ENCODE measurements at places on chromosomes 7 and 10.

- DNase-seq, result no peak
These were observed 10.7 kb downstream of the CUTC start for GRCh38 chr10:99742701-99743100.

GRCh38 chr10:59877191-59877671, 29.1 kb downstream of the CCDC6 start:
- DNase-seq, result no peak

- DNase-seq, result no peak
These were observed 164.8 kb downstream of the ZNF438 start for GRCh38 chr10:30866896-30867295.

GRCh38 chr7:36855330-36855729, 131.0 kb upstream of the AOAH start:
- DNase-seq, result no peak

- no peak for DNase-seq
These were observed 45.0 kb downstream of the BICC1 start for GRCh38 chr10:58557714-58558113.

DNA sequence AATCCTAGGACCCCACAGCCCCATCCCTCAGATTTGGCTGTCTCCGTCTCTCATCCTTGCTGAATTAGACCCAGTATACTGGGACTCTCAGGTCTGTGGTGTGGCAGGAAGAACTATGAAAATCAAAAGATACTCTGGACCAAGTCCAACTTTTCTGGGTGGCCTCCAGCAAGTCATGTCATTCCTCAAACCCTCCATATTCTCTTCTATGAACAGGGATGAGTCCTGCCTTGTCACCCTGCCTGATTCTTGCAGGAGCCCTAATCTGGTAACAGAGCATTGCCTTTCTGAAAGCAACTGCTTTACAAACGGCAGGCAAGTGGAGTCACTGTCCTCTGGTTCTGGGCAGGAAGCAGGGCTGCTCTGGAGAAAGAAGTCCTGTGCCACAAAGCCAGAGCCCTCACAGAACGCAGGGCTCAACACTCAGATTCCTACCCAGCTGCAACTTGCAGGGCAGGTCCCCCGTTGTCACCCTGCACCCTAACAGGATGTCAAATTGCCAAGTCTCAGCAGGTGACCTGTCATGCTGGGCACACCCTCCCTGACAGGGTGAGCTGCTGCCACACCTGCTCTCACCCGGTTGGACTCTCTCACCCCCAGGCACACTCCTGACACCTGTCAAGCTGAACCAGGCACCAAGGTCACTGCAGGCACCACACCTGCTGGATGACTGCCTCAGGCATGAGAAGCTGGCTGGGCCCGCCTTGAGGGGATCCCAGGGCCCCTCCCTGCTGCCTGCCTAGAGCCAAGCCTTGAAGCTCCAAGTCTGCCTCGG, 227.7 kb downstream of the KCNMA1 start:
- no peak for DNase-seq

GRCh38 chr7:2517678-2518507, 1.7 kb upstream of the LFNG start:
- DNase-seq, result no peak

DNA sequence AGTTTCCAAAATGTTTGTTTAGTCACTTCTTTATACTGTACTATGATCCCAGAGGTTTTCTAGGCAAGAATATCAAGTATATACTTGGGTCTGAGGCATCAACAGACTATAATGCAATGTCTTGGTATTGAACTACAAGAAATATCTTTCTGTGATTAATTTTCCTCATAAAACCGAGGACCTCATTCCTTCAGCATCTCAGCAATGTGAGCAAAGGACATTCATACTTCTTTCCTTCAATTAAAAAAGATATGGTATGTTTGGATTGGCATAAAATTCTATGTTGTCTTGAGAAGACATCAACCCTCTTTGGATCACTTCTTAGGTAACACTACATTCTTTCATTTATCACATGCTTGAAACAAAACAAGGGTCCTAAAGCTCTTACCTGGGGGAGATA, 524.5 kb downstream of the PHTF2 start:
- DNase-seq, result no peak

GRCh38 chr10:54985732-54986131, 184.7 kb upstream of the PCDH15 start:
- no peak for DNase-seq

GRCh38 chr7:142811154-142811737, 40.5 kb downstream of the PRSS2 start:
- peak; percentile 51 for DNase-seq

- no peak for DNase-seq
These were observed 11.9 kb downstream of the MEOX2 start for GRCh38 chr7:15674586-15674985.

DNA sequence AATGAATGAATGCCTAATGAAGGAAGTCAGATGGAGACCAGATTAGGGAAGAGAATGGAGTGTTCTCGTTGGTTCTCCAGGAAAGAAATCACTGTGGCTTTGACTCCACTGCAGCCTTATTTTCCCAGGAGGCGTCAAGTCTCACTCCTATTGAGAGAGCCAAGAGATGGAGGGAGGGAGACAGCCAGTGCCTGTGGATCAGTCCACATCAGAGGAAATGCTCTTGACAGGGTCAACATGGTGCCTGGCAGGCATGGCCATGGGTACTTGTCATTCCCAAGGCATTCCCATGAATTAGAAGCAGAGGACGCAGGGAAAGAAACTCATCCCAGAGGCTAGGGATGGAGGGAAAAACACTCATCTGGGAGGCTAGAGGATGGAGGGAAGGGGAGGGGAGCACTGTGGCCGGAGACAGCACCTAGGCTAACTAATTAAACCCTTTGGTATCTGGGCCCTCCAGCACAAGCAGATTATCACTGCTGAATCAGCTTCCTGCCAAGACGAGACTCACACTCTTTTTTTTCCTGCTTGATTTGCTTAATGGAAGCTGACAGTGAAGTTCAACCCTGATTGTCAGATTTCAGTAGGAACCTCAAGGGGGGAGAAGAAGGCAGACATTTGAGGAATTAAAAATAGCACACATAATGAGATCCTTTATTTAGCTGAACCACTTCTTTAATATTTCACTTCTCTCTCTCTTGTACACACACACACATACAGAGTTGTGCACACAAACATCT, 1233.2 kb upstream of the AUTS2 start:
- no peak for DNase-seq

- no peak for DNase-seq
These were observed 477.2 kb downstream of the PARD3 start for GRCh38 chr10:34337917-34338316.

GRCh38 chr10:7389346-7389745, 21.5 kb downstream of the SFMBT2 start:
- DNase-seq, result no peak

GRCh38 chr7:130473876-130474275, 18.0 kb upstream of the MEST start:
- no peak for DNase-seq

GRCh38 chr7:154592388-154592787, 410.5 kb downstream of the PAXIP1 start:
- DNase-seq, result no peak

DNA sequence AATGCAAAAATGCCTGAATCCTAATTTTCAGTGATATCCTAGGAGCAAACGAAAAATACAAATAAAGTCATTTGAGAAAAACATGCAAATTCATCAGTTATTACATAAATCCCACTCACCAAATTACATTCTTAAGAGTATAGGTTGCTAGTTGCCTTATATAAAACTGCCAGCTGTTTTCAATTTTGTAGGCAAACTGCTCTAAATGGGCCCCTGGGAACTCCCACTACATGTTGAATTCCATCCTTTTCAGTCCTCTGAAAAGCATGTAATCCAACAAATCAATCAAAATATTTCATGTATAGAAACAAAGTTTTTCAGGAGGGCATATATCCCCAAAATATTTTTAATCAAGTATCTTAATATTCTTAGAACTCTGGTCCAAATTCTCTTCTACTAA, 2.1 kb upstream of the JMJD1C start:
- DNase-seq, result no peak

- DNase-seq, result no peak
These were observed 398.8 kb upstream of the KLF6 start for GRCh38 chr10:4183761-4184261.

DNA sequence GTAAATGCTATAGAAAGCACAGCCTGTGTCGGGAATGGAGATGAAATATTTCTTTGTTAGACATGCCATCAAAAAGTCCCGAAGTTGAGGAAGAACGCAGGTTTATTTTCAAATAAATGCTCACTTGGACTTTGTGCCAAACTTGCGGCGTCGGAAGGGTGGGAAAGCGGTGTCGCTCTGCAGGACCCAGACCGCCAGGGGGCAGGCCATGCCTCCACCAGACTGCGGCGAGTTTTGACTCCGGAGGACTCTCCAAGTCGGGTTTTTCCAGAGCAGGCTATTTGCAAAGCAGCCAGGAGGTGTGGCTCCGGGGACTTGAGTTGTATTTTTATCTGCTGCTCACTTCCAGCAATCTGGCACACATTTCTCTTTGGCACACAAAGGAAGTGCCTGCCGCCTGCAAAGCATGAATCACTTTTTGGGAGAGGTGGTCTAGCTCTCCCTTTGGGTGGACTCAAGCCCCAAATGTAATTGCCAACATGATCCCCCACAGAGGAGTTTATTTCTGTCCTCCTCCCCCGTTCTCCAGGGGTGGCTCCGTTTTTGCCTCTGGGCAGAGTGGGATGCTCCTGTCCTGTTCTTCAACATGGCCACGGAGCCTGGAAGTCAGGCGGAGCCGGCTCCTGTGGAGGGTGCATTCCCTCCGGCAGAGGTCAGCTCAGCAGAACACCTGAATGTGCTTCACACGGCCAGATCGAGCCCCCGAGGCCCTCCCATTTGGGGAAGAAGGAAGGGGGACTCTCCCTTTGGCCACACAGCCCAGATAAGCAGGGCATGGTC, 82.3 kb upstream of the GPR26 start:
- peak; percentile 85 for DNase-seq

DNA sequence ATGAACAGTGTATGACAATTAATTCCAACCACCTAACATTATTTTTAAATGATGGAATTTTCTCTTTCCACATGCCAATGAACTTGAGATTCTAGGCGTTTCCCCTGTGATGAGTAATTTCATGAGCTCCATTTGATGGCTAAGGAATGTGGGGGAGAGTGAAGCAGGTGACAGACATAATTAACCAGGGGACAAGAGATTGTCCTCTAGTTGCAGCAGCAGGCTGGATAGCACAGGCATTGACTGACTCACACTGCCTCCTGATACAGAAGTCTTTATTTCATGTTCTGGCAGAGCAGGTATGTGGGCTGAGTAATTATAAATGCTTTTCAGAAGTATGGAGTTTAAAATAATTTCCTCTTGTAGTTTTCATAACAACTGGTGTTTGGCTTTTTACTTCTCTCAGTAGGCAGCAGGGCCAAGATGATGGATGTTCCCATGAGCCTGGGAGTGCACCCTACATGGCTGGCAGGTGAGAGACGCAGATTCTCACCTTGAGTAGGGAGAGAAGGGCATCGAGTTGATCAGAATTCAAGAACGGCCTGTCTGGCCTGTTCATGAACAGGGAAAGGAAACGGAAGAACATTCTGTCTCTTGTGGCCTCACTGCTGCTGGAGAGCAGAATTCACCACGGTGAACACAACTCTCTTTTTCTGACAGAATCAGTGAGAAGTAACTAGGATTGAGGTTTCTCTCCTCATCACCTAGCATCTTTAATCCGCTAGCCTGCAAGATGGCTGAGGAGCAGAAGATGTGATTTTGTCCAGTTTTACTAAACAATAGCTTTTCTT, 118.8 kb downstream of the AOAH start:
- DNase-seq, result no peak

DNA sequence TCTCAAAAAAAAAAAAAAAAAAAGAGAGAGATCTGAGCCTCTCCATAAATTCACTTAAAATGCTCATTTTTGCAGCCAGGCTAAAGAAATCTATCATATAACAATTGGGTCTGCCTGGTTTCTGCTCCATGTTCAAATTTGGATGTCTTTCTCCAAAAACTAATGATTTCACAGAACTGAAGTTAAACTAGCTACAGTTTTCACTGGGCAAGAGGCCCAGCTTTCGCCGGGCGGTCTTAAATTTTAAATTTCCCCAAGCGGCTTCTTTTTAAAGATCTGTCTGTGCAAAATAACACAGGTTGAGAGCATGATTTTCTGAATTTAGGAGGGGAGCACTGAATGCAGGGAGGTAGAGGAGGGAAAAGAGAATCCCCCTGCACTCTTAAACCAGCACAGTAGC, 603.4 kb downstream of the KCNMA1 start:
- no peak for DNase-seq

DNA sequence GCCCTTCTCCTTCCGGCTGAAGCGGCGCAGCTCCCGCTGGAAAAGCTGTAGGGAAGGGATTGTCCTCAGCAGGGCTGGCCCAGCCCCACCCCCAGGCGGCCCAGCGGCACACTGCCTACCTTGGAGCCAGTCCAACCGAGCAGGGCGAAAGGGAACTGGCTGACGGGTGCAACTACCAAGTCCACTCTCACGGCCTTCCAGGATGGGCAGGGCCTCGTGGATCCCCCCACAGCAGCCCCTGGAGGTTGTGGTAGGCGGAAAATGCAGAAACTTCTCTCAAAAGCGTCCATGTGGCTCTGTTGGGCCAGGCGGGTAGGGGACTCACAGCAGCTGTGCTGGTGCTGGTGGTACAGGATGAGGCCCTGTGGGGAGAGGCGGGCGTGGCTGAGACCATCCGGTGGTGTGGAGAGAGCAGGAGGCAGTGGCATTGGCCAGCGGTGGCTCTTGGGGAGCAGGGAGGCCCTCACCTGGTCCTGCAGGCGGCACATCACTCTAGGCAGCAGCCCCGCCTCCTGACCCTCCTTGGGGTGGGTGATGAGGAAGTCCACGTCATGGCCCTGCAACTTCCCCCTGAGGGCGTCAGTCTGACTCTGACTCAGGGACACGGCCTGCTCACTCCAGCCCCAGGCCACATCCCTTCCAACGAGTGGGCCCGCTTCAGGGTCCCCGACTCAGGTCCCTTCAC, 8.4 kb upstream of the PGAM2 start:
- peak; percentile 88 for DNase-seq

GRCh38 chr10:49161411-49161997, 26.7 kb downstream of the TMEM273 start:
- DNase-seq, result peak; percentile 72

GRCh38 chr7:98423043-98423442, 22.2 kb upstream of the BAIAP2L1 start:
- DNase-seq, result no peak

DNA sequence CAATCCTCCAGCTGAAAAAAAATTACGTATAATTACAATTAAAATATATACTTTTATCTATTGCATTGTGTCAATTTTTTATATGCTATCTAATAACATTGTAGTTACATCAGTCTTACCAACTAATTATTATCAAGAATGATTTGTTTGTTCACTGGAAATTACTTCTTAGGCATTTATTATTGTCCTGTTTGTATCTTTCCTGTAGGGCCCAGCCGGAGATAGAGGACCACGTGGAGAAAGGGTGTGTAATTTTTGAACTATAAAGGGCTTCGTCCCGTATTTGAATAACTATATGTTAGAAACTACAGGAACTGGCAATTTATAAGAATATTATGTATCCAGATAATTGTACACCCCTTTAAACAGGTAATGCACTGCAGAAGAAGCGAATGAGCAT, 4.1 kb downstream of the COL1A2 start:
- DNase-seq, result no peak

- no peak for DNase-seq
These were observed 163.2 kb downstream of the EBF3 start for GRCh38 chr10:129800796-129801340.

Measured in Ammon's horn (tissue), 1 donor.